ENCODE measurements at places on chromosomes 2 and 18. TPM values are rescaled to one million over a fixed set of nuclear protein-coding genes. Genes with fewer than 3 reads are reported as not detected.

DNA sequence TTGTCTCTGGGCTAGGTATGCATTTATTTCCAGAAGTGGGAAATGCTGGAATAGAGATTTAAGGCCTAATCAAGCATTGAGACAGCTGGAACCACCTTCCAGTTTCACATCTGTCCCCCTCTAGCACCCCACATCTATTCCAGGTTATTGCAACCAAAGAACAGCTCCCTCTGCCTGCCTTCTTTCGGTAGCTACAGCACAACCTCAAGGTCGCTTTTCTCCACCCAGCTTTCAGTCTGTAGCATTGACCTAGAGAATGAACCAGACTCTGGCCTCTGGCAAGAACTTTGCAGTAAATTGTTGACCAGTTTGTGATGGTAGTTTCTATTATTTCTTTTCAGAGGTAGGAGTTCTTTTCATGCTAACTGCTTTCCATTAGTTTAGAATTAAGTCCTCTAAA lies 484.2 kb downstream of the DLGAP1 start:
- no peaks in the 10 kb centered on the region for H3K27me3 ChIP-seq
- H3K27ac ChIP-seq = no peak overlapping the region
- H3K4me3 ChIP-seq = no peak overlapping the region
- no peak for DNase-seq
- no peaks in the 10 kb centered on the region for H3K36me3 ChIP-seq

GRCh38 chr2:69059731-69060290 lies 46.8 kb downstream of the ANTXR1 start:
- H3K27me3 ChIP-seq = no peaks in the 10 kb centered on the region
- no peaks in the 10 kb centered on the region for H3K36me3 ChIP-seq
- peaks cover 27% of the 10 kb centered on the region for H3K4me1 ChIP-seq
- DNase-seq = no peak
- H3K27ac ChIP-seq = peak overlapping the region; percentile 45
- no peak overlapping the region for H3K4me3 ChIP-seq

- no peaks in the 10 kb centered on the region for H3K36me3 ChIP-seq
- H3K27me3 ChIP-seq = no peaks in the 10 kb centered on the region
- no peak overlapping the region for H3K4me3 ChIP-seq
- no peak for DNase-seq
These were observed 26.4 kb downstream of the CAPN13 start for GRCh38 chr2:30780776-30781330.

GRCh38 chr18:34158881-34159690 lies 65.6 kb downstream of the NOL4 start:
- H3K27me3 ChIP-seq = no peaks in the 10 kb centered on the region
- H3K4me3 ChIP-seq = peak overlapping the region; percentile 45
- no peak for DNase-seq
- H3K27ac ChIP-seq = no peak overlapping the region
- H3K4me1 ChIP-seq = no peaks in the 10 kb centered on the region
- H3K36me3 ChIP-seq = no peaks in the 10 kb centered on the region

- no peaks in the 10 kb centered on the region for H3K4me1 ChIP-seq
- DNase-seq = peak; percentile 65
- H3K4me3 ChIP-seq = no peak overlapping the region
These were observed 497.6 kb upstream of the TCF4 start for GRCh38 chr18:56085551-56085950.

DNA sequence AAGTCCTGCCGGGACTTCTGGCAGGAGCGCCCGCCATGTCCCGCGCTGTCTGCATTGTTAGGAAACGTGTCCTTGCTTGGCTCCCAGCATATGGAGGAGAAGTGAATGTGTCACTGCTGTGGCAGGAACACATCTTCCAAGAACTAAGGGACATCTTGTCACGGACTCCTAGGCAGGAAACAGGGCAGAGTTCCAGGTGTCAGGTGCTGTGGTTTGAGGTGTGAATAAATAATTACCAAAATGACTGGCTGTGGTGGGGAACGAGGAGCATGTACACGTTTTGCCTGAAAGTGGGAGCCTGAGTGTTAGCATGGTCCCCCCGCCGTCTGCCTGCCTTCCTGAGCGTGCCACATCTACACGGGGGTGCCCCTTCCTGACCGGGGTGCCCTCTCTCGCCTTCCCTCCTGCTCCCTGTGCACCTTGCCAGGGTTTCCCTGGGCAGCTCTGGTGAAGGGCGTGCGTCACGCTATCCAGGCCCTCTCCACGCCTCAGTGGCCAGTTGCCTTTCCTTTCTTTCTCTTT lies 237.5 kb downstream of the LDLRAD4 start:
- H3K36me3 ChIP-seq = no peaks in the 10 kb centered on the region
- H3K4me1 ChIP-seq = peaks cover 17% of the 10 kb centered on the region
- H3K27me3 ChIP-seq = no peaks in the 10 kb centered on the region
- peak; percentile 56 for DNase-seq
- no peak overlapping the region for H3K27ac ChIP-seq
- no peak overlapping the region for H3K4me3 ChIP-seq

- no peak overlapping the region for H3K27ac ChIP-seq
- no peak overlapping the region for H3K4me3 ChIP-seq
- no peaks in the 10 kb centered on the region for H3K4me1 ChIP-seq
- H3K27me3 ChIP-seq = no peaks in the 10 kb centered on the region
- H3K36me3 ChIP-seq = no peaks in the 10 kb centered on the region
These were observed 288.1 kb downstream of the EPHA4 start for GRCh38 chr2:221283896-221284545.

DNA sequence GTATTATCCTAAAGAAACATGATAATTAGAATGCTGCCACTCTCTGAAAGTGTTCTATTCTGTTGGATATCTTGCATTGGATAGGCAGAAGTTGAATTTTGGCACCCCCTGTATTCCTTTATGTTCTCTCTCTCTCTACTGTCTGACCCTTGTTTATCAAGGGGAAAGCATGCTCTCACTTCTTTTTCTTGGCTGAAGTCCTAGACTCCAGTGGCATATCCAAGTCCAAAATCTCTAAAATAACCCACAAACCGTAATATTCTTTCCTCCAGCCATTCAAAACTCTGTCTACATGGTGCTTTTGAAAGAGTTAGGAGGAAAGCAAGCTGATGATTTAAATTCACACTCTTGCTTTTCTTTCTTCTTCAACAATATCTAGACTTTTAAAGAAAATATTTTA lies 669.7 kb downstream of the TDRD15 start:
- no peaks in the 10 kb centered on the region for H3K27me3 ChIP-seq
- H3K36me3 ChIP-seq = no peaks in the 10 kb centered on the region
- H3K4me1 ChIP-seq = peaks cover 6% of the 10 kb centered on the region
- no peak for DNase-seq
- H3K4me3 ChIP-seq = peak overlapping the region; percentile 36
- peak overlapping the region; percentile 15 for H3K27ac ChIP-seq

GRCh38 chr2:241870611-241871537 lies 1.3 kb downstream of the RTP5 start:
- DNase-seq = no peak
- H3K27ac ChIP-seq = no peak overlapping the region
- no peaks in the 10 kb centered on the region for H3K36me3 ChIP-seq
- H3K4me1 ChIP-seq = no peaks in the 10 kb centered on the region
- no peaks in the 10 kb centered on the region for H3K27me3 ChIP-seq

GRCh38 chr2:187900021-187900420 lies 345.8 kb upstream of the TFPI start:
- no peak for DNase-seq
- no peak overlapping the region for H3K4me3 ChIP-seq
- no peaks in the 10 kb centered on the region for H3K27me3 ChIP-seq

The CLEC4F gene
- not detected for total RNA-seq

The SIGLEC15 gene
- not detected for total RNA-seq

The TMEM37 gene
- 2.3 TPM for total RNA-seq

The DPP10 gene
- not detected for total RNA-seq
